Smooth muscle cell of the brain vasculature (primary cell): ENCODE measurements at places on chromosomes 16 and 17.

DNA sequence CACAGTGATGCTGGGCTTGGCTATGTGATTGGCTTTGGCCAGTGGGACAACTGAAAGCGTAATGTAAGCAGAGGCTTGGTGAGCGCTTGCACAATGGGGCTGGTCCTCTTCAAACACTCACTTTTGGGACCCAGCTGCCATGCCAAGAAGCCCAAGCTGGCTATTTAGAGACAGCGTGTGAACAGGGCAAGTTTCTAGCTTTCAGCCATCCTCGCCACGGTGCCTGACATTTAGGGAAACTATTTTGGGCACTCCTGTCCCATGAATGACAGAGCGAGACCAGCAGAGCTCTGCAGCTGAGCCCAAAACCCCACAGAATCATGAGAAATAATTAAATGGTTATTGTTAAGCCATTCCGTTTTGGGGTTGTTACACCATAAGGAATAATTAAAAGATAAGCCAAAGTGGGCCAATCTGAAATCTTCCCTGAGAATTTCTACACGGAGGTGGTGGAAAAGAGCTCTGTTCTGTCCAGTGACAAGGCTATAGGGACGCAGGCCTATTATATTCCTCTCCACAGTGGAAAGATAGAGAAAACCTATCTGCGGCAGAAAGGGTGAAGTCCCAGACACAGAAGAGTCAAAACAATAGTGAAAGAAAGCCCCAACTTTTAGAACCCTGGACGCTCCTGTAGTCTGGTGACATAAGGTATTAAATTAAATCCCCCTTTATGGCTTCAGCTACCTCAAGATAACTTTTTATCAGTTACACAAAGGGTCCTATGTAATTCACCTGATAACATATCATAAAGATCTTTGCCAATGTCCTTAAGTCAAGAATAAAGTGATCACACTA, 10.8 kb upstream of the RPRML start:
- DNase-seq = no peak

DNA sequence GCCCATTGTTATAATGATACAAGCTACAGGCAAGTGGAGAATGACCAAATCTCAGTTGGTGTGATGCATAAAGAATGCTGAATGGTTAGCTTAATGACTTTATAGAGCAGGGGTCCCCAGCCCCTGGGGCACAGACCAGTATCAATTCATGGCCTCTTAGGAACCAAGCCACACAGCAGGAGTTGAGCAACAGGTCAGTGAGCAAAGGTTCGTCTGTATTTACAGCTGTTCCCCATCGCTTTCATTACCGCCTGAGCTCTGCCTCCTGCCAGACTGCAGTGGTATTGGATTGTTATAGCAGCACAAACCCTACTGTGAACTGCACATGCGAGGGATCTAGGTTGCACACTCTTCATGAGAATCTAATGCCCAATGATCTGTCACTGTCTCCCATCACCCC, 114.0 kb upstream of the ZFHX3 start:
- DNase-seq = no peak

GRCh38 chr17:74343526-74344284, 17.7 kb downstream of the KIF19 start:
- no peak for DNase-seq

GRCh38 chr16:67198238-67198734, 645 bp upstream of the ELMO3 start:
- no peak for DNase-seq

DNA sequence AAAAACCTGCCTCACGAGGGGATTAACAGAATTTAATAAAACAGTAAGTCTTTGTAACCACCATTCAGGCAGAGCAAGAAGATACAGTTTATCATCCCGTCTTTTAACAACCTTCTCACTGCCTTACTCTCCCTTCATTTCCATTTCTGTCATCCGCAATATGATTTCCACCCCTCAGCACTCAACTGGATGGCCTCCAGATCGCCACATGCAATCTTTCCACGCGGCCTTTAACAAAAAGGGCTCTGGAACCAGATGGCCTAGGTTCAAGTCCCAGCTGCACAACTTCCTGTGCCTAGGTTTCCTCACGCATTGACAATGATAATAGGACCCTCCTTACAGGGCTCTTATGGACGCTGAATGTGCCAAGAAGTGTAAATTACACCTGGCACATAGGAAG, 103.6 kb downstream of the GAS7 start:
- no peak for DNase-seq

GRCh38 chr16:80996688-80997138, 10.0 kb downstream of the CMC2 start:
- no peak for DNase-seq
